ENCODE measurements at places on chromosomes 3 and 15. TPM values are rescaled to one million over a fixed set of nuclear protein-coding genes. Genes with fewer than 3 reads are reported as not detected.

BUB1B gene
- total RNA-seq, result not detected

DNA sequence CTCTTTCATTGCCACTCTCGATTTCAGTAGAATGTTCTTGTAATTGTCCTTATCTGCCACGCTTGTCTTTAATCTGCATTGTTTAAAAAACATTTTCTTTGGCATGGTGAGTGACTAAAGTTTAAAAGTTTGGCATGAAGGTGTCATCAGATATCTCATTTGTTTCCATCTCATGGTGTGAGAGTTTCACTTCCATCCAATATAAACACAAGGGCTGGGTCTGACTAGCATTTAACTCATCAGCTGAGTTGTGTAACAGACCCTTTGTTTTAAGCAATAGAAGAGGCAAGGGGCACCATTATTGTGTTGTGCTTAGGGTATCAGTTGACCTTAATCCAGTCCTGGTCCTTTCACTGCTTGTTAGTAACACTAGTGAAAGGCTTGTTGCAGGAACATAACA is 49.9 kb upstream of the IL12A start:
- DNase-seq, result no peak

TLR9 gene
- not detected for total RNA-seq

TMEM212 gene
- not detected for total RNA-seq

GRCh38 chr15:60375306-60375705 is 22.5 kb downstream of the ANXA2 start:
- DNase-seq, result no peak

GRCh38 chr3:170622369-170623159 is 36.7 kb upstream of the SLC7A14 start:
- no peak for DNase-seq

SYNPR gene
- not detected for total RNA-seq

DNA sequence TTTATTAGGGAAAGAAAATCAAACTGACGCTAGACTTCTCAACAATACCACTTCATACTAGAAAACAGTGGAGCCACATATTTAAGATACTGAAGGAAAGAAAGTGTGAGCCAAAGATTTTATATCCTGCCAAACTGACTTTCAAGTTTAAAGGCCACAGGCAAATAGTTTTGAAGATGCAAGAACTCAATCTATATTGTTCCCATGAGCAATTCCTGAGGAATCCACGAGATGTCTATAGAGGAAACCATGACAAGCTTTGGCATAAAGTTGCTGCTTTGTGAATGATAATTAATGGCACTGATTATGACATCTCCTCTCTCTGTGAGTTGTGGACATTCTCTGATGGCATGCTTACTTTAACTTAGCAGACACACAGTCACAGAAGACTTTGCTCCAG is 276.1 kb upstream of the GOLGA6L4 start:
- DNase-seq, result no peak

DNA sequence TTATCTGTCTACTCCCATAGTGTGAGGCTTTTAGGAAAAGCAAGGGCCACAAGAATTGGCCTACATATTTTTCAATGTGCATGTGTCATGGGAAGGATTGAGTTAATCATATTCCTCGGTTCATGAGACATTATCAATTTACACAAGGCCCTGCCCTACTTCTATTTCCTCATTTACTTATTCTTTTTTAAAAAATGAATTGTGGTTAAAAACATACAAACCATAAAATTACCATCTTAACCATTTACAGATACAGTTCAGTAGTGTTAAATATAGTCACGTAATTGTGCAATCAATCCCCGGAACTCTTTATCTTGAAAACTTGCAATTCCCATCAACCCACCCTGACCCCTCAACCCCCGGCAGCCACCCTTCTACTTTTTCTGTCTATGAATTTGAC is 284.0 kb upstream of the GADL1 start:
- no peak for DNase-seq

MESP1 gene
- total RNA-seq, result 0.85 TPM

GRCh38 chr3:60304112-60304511 is 947.1 kb downstream of the FHIT start:
- no peak for DNase-seq

- DNase-seq, result peak; percentile 68
These were observed 959 bp downstream of the ZNF592 start for GRCh38 chr15:84749111-84749991.

- DNase-seq, result no peak
These were observed 209.9 kb upstream of the ROPN1 start for GRCh38 chr3:124201786-124202185.

DYNC1LI1 gene
- total RNA-seq, result 22.1 TPM

VPS13C gene
- 33.6 TPM for total RNA-seq

- DNase-seq, result no peak
These were observed 291.7 kb downstream of the SUCLG2 start for GRCh38 chr3:67362686-67363085.

DNA sequence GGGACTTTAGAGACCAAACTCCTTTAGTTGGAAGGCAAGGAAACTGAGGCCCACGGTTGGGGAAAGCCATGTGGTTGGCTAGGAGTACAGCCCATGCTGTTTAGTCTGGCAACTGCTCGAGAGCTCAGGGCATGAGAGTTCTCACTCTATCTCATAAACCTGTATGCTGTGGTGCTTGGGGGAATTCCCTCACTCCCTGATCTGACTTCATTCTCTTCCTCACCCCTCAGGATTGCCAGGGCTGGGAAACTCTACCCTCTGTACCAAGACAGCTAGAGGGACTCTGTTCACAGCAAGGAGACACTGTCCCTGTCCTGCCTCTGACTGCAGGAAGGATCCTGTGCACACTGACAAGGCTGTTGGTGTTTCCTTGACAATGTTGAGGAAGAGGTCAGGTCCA is 230.2 kb downstream of the ZNF621 start:
- DNase-seq, result no peak

DNA sequence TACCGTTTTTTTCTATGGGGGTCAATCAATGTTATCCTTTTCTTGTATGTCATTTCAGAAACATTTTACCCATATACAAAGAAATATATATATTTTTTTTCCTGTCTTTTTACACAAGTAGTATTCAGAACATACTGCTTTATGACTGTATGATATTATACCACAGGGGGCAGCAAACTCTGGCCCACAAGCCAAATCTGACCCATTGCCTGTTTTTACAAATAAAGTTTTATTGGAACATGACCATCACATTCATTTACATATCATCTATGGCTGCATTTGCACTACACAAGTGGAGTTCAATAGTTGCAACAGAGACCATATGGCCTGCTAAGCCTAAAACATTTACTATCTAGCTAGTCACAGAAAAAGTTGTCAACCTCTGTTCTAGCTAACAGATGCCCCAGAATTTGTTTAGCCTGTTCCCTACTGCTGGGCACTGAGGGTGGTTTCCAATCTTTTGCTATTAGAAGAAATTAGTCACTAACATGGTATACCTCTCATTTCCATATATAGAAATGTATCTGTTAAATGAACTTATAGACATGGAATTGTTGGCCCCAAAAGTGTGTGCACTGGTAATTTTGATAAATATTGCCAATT is 57.7 kb downstream of the BFSP2 start:
- DNase-seq, result no peak

DNA sequence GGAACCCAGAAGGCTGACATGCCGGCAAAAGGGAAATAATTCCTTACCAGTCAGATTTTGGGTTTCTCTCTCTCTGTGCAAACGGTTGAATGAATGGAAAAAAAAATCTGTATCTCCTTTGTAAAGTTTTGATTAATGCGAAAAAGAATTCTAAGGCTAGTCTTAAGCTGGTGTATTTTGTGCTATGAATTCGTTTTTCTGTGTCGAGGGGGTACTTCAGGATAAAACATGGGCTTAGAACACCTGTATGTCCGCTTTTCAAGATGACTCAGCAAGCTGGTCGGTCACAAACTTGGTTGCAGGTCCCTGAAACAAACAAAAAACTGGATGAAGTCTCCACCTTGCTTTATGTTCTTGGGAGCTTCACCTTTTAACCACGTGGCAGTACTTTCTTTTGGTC is 28.5 kb downstream of the IGDCC3 start:
- DNase-seq, result no peak

- no peak for DNase-seq
These were observed 2.7 kb downstream of the CD47 start for GRCh38 chr3:108088146-108088545.

DNA sequence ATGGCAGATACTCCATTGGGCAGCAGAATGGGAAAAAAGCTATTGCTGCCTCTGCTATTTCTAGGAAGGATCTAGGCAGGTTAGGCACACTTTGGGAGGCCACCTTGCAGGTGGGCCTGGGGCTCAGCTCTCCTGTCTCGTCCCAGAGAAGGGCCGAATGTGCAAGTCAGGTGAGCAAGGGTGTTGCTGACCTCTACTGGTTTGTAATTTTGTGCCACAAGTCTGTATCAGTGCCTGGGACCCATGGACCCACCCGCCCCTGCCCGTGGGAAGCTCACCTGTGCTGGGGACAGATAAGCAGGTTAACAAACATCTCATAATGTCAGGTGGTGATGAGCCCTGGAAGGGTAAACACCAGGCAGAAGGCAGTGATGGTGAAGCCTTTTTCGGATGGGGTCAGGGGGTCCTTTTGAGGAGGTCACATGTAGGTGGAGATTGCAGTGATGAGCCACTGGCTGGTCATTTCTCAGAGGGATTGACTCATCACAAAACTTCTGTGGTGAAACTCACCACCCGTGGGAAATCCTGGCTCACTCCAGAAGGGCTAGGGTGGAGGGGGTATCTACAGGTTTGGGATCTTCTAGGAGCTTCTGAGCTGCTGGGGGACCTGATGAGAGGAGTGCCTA is 161.3 kb downstream of the KLF13 start:
- no peak for DNase-seq

DNA sequence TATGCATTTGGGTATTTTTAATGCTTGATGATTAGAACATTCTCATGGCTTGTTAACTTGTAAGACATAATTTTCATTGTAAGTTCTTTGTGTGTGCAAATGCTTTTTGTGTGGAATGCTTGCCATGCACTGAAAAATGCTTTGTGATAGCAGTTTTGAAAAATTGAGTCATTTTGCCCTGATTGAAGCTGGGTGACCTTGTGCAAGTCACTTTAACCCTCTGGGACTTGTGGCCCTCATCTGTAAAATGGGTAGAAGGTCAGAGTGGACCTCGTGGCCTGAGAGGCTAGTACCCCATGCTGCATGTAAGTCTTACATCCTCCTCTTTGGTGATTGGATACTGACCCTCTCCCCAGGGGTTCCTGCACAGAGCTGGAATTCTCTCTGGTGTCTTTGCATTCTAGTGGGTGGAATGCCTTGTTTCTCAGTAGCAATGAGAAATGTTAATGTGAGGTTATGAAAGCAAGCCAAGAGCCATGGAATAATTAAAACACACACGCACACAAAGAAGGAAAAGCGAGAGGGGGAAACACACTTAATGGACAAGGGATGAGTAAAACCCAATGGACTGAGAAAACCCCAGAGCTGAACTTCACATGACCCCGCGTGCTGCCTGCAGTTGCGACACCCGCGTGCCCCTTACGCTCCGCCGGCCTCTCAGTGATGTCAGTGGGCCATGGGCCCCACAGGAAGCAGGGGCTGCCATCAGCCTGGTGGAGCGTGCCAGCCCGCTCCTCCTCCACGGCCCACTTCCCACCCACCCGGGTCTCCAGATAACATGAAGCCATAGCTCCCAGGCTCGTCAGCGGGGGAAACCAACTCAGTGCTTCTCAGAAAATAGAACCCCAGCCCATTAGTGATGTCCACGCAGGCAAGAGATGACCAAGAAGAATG is 44.0 kb downstream of the SMAD3 start:
- peak; percentile 47 for DNase-seq

LINGO1 gene
- total RNA-seq, result 18.3 TPM

DNA sequence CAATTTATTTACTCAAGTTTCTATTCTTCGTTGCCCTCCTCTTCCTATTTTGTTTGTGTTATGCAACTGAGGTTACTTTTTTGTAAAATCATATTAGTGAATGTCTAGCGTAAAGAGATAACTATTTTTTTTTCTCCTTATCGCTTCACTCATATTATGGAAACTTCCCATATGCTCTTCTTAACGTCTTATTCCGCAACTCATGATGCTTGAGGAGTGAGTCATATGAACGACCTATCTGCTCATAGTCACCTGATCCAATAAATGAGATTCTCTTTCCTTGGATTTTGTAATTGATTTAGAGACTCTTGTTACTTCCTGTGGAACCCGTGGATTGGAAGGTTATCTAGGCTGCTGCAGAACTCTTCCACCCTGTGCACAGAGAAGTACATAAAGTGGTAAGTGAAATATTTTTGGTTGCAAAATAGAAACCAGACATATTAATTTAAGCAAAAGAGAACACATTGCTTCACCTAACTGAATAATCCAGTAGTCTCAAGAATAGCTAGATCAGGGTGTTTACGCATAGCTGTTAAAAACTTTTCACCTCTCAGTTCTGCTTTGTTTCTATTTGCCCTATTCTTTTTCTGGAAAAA is 719.3 kb upstream of the SGO1 start:
- no peak for DNase-seq

- DNase-seq, result no peak
These were observed 200.2 kb upstream of the DPH6 start for GRCh38 chr15:35746121-35746520.
